ENCODE measurements at places on chromosomes 12 and 14. TPM values are rescaled to one million over a fixed set of nuclear protein-coding genes. Genes with fewer than 3 reads are reported as not detected.

- no peak for DNase-seq
These were observed 56.4 kb downstream of the GOLGA5 start for GRCh38 chr14:92850492-92850891.

DNA sequence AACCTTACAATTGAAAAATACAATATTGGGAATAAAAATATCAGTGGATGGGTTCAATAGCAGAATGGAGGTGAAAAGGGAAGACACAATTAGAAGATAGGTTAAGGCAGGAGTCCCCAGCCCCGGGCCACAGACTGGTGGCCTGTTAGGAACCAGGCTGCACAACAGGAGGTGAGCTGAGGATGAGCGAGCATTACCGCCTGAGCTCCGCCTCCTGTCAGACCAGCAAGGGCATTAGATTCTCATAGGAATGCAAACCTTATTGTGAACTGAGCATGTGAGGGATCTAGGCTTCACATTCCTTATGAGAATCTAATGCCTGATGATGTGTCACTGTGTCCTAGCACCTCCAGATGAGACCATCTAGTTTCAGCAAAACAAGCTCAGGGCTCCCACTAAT is 27.3 kb upstream of the ST8SIA1 start:
- no peak for DNase-seq

The UBE3B gene
- 39.0 TPM for total RNA-seq

DNA sequence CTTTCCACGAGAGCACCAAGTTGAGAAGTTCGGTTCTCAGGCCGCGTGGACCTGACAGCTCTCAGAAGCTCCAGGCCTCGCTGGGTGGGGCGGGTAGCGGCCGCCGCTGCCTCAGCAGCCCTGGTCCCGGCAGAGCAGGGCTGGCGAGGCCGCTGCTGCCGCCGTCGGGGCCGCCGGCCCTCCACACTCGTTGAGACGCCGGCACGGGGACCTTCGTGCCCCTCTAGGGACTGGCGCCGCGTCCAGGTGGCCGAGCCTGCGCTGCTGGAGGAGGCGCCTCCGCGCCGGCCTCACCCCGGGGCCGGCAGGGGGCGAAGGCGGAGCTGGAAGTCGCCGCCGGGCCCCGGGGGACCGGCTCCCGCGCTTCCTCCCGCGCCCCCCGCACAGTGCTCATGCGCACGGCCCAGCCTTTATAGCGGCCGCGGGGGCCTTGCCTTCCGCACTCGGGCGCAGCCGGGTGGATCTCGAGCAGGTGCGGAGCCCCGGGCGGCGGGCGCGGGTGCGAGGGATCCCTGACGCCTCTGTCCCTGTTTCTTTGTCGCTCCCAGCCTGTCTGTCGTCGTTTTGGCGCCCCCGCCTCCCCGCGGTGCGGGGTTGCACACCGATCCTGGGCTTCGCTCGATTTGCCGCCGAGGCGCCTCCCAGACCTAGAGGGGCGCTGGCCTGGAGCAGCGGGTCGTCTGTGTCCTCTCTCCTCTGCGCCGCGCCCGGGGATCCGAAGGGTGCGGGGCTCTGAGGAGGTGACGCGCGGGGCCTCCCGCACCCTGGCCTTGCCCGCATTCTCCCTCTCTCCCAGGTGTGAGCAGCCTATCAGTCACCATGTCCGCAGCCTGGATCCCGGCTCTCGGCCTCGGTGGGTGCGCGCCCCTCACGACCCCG is at the start of gene COCH:
Gene COCH, plus strand, starts transcription at position 440 of the 879 bp plus-strand sequence. Its CDS starts 380 bp downstream, at position 820.
- peak; percentile 42 for DNase-seq

- no peak for DNase-seq
These were observed 2.3 kb upstream of the HSPB8 start for GRCh38 chr12:119176267-119177055.

- DNase-seq = no peak
These were observed 15.6 kb upstream of the KERA start for GRCh38 chr12:91073426-91073825.

- DNase-seq = no peak
These were observed 10.5 kb downstream of the HOMEZ start for GRCh38 chr14:23275412-23275811.

DNA sequence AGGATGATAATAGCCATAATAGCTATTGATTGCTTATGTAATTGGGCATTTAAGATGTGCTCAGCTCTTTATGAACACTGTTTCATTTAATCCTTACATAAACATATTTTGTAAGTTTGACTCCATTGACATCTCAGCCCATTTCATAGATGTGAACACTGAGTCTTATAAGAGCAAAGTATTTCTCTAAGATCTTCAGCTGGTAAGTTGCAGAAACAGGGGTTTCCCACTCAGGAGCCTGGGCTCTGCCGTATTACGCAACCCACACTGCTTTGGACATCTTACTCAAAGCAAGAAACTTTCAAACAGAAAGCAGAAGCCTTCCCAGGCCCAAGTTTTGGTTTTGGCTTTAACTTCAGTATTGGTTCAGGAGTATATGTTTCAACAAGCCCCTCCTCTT is 705.1 kb downstream of the MED13L start:
- no peak for DNase-seq

DNA sequence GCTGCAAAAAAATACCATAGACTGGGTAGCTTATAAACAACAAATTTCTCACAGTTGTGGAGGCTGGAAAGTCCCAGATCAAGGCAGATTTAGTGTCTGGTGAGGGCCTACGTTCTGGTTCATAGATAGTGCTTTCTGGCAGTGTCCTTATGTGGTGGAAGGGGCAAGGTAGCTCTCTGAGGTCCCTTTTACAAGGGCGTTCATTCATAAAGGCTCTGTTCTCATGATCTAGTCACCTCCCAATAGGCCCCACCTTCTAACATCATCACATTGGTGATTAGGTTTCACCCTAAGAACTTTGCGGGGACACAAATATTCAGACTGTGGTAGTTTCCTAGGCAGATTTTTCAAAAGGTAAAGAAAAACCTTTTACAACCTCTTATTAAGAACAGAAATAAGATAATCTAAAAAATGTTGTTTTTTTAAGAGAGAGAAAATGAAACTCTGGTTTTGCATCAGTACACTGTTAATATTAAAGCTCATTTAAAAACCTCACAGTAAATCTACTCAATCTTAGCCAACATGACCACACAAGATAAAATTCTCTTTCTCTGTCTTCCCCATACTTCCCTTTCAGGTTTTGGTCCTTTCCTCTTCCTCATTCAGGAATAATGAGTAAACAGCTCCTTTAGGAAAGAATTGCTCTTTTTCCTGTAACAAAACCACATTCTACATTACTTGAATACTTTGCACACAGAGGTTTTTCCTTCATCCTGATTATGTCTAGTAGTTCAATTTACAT is 117.5 kb downstream of the UNC79 start:
- DNase-seq = no peak

DNA sequence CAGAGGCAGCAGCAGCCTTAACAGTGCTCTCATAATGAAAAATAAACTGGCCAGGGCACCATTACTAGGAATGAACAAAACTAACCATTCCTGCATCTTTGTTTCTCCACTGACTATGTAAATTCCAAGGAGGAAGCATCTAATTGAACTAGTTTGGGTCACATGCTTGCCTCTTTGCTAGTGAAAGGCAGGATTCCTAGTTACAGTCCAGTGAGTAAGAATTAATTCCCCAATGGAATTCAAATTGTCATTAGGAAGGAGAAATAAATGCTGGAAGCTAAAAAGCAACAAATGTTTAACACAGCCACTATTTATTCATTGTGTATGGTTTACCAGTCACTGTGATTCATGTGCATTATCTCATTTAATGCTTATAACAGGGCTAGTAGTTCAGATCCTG is 316.0 kb downstream of the CCDC91 start:
- DNase-seq = no peak

GRCh38 chr12:27524839-27525753 is 1.1 kb downstream of the PPFIBP1 start:
- DNase-seq = no peak

GRCh38 chr12:114003286-114003685 is 37.2 kb upstream of the RBM19 start:
- no peak for DNase-seq

GRCh38 chr14:87149583-87150354 is 843.2 kb downstream of the GALC start:
- no peak for DNase-seq

DNA sequence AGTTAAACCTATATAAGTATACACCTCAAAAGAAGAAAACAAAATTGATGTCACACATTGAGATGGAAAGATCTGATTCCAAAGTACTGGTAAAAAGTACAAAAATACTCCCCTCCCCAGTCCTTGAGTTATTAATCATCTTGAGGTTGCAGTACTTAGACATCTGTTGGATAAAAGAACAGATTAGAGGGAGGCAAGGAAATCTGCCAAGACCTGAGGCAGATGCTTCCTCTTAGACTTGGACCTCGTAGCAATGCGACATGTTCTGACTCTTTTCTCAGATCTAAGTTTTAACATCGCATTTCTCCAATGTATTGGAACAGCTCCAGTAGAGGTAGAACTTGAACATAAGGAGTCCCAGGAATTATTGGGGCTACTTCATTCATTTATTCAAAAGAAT is 187.9 kb upstream of the GRIN2B start:
- DNase-seq = no peak

GRCh38 chr12:103956509-103957027 is 9.1 kb upstream of the TDG start:
- DNase-seq = peak; percentile 45

- DNase-seq = peak; percentile 83
These were observed 250.9 kb upstream of the OR4E1 start for GRCh38 chr14:21924479-21924878.

The ZNF705A gene
- total RNA-seq = not detected

GRCh38 chr12:90203556-90203955 is 494.9 kb upstream of the ATP2B1 start:
- DNase-seq = no peak

GRCh38 chr12:82411546-82412230 is 53.4 kb downstream of the METTL25 start:
- DNase-seq = no peak

- no peak for DNase-seq
These were observed 45.7 kb downstream of the TMEM132C start for GRCh38 chr12:128312661-128313060.

The ZNF384 gene
- total RNA-seq = 76.3 TPM

DNA sequence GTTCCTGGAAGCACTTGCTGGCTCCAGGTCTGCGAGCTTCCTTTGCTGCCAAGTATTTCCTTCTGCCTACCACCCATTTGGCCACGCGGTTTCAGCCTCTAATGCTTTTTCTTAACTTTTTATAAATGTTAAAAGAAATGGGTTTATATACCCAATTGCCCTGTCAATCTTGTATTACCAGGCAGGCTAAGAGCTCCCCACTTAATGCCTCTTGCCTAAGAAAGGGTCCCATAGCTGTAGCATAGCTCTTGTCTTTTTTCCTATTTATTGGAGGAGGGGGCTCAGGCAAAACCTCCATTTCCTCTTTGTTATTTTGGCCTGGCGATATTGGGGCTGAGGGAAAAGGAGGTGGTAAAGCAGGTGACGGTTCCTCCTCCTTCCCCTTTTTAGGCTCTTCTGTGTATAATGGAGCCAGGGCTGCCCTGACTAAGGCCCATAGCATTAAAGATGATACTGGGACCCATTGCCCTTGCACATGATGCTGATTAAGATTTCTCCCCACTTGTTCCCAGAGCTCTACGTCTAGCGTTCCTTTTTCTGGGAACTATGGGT is 21.6 kb upstream of the BLTP3B start:
- no peak for DNase-seq

The USP44 gene
- total RNA-seq = 11.1 TPM

DNA sequence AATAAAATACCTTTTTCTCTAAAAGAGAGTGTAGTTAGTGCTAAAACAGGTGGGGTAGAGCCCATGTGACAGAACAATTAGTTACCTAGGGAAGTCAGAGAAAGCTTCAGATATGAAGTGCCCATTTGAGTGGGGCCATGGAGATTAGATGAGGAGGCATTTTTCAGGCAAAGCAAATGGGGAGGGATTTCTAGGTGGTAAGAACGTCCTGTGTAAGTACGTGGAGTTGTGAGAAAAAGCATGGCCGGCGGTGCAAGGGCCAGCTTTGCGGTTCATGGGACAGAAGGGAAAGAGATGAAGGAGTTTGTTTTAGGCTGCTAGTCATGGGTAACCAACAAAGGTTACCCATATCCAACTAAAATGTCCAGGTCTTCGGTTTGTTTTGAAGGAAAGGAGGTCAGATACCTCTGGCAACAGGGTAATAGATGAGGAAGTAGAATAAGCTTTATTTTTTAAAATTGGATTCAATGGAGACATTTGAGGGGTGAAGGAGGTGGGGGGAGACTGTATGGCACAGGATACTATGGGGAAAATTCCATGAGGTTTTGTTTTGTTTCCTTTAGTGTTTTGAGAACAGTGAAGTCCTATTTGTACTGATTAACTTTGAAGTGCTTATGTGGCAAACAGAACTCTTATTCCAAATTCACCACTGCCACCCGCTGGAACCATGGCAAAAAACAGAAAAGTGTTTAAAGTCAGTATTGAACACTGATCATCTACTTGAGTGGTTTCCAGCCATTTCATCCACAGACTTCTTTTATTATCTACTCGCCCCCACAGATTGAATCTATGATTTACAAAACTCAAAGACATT is 10.0 kb upstream of the SNRPF start:
- no peak for DNase-seq

GRCh38 chr12:26277506-26278246 is 82.3 kb downstream of the SSPN start:
- DNase-seq = no peak

The HOXC9 gene
- total RNA-seq = not detected

- DNase-seq = no peak
These were observed 5.3 kb upstream of the PPP1R1A start for GRCh38 chr12:54593725-54594124.

DNA sequence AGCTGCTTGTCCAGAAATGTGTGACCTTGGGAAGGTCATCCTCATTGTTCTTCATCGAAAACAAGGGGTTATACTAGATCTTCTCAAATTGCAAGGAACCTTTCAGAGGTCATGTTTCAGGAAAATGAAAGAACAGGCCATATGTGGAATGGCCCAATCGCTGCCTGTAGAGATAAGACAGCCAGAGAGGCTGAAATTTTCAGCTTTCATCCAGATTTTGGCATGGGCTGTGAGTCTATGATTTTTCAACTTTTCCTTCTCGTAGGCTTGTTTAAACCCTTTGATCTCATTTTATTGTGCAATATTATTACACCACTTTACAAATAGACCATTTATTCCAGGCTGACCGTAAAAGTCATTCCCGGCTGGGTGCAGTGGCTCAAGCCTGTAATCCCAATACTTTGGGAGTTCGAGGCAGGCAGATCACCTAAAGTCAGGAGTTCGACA is 17.1 kb upstream of the ATXN2 start:
- no peak for DNase-seq

GRCh38 chr12:6823182-6824084 is 1.8 kb downstream of the GPR162 start:
- no peak for DNase-seq

Data from activated CD8-positive, alpha-beta memory T cell treated with anti-CD3 and anti-CD28 coated beads, Interleukin-2, amount 10 ng/mL, durations not matched to agents 7 days and 5 days (primary cell).